Right kidney (tissue), 9 donors: ENCODE measurements at places on chromosomes 2 and 18.

GRCh38 chr18:11661430-11661829 lies 27.6 kb upstream of the GNAL start:
- no peak for DNase-seq

DNA sequence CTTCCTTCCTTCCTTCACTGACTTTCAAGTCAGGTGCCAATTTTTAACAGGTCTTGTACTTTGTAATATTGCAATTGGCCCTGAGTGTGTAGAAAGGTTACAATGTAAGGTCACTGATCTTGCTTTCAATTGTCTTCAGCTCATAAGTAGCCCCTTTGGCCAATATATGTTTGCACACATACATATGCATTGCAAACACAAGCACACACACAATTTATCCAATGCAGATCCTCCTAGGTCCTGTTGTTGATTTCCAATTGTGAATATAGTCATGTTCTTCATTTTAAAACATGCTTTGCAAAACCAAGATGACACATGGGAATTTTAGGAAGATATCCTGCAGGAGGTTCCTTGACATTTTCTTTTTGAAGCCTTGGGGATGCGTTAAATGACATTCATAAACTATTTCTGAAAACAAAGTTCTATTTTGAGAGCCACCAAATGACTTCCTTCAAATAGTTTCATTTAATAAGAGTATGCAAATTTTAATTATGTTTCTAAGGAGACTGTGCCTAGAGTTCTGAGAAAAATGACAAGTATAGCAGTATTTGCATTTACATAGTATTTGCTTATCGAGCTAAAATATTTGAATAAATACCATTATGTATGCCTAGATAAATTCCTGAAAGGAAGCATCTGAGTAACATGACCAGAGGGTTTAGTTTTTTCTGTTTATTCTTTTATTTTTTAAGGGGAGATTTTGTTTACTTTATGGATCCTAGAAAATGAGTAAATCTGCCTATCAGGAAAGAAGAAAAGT lies 117.1 kb upstream of the TMEFF2 start:
- no peak for DNase-seq

- no peak for DNase-seq
Measured at GRCh38 chr2:23541503-23542229, 156.7 kb downstream of the KLHL29 start.

DNA sequence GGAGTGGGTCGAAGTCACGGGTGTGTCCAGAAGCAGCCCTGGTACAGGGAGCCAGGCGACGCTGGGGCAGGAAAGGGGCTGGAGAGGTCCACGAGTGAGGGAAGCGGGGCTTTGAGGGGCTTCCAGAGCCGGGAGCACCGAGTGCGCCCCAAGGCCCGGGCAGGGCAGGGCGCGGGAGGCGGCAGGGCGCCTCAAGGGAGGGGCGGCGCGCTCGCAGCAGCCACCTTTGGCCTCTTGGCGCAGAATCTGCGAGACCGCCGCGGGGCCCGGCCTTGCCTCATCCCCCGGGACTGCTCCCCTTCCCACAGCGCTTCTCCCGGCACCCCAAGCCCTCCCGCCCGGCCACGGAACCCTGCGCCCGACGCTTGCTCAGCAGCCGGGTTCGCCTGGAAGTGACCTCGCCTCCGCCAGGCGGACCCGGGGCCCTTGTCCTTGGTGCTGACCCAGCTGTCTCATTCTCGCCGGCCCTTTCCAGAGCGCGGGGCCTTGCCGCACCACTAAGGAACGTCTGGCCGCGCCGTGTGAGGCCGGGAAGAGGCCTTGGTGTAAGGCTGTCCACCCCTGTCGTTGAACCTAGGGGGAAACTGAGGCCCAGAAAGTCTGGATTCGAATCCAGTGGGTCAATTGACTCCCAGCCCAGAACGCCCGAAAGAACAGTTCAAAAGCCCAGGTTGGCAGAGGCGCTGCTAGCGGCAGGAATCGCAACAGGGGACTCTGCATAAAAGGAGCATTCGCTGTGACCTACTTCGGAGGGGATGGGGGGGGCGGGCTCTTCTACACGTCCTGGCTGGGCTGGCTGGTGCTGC lies 584 bp upstream of the DNER start:
- peak; percentile 70 for DNase-seq

GRCh38 chr2:188378371-188378950 lies 86.8 kb downstream of the GULP1 start:
- no peak for DNase-seq

- no peak for DNase-seq
Measured at GRCh38 chr18:2396162-2396505, 175.2 kb downstream of the METTL4 start.

DNA sequence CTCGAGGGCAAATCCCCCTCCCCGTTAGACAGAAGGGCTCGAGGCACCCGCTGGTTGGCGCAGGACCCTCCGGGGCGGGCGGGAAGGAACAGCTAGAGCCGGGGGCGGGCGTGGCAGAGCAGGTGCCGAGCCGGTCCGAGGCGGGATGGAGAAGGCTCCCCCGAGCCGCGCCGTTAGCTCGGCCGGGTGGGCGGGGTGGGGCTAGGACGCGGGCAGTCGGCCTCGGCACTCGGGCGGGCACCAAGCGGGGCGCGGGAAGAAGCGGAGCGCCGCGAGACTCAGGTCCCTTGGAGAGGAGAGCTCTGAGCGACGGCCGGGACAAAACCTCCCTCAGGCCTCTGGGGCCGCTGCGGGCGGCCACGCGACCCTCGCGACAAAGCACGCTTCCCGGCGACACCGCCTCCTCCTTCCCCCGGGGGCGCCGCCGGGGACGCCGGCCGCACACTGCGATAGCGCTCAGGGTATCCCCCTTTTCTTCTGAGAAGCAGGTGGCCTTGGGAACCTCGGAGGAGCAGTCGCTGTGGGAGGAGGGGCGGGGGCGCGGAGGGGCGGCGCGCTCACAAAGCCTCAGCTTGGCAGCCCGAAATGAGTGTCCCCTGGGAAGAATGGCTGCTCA lies 721 bp downstream of the FHOD3 start:
- DNase-seq = peak; percentile 71

DNA sequence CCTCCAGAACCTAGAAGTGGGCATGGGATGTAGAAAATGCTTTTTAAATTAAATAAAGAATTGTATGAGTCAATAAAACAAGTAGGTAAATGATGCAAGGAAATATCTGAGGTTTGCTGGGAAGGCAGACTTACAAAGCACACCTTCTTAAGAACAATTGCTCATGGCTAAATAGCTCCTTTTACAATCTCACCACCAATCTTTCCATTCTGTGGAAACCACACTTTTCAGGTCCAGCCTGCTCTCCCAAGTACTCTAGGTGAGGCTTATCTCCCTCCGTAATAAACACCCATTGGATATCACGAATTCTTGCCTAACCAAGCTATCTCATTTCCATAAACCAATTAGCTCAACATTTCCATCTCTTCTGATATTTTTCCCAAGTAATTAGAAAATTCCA lies 91.5 kb upstream of the SLC8A1 start:
- DNase-seq = no peak

DNA sequence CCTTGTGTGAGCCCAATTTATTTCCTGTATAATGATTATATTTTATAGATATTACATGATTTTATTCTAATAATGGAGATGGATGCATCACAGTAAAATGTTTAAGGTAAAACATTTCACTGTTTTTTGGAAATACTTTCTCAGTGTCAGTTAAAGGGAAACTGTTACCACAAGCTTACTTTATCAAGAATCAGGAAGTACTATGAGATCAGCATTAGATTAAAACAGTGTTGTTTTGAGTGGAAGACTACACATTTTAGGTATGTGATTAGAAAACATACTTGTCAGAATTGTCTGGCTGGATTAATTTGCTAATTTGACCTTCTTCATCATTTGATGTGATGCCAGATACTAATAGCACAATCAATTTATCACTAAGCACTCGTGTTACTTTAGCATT lies at the start of gene HRH4:
Gene HRH4, plus strand, starts transcription at position 250 of the 400 bp plus-strand sequence. Its CDS starts 92 bp downstream, at position 342.
- DNase-seq = no peak

DNA sequence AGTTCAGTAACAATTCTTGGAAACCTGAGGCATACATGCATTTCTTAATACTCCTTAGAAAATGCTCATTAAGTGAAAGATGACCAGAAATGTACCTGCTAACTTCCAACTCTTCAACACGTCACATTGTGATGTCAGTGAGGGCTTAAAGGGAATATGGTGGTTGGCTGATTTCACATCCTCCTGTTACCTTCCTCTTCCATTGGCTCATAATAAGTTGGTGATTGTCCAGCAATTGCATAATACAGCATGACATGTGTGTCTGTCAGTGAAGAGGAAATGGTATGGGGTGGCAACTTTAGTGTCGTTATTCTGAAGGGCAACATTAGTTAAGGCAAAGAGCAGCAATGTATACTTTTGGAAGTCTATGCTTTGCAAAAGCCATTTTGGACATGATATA lies 26.0 kb downstream of the PLEK start:
- no peak for DNase-seq
